Activated CD8-positive, alpha-beta T cell treated with anti-CD3 and anti-CD28 coated beads for 36 hours (primary cell): ENCODE measurements at places on chromosomes 2 and 18. TPM values are rescaled to one million over a fixed set of nuclear protein-coding genes. Genes with fewer than 3 reads are reported as not detected.

GRHL1 gene
- total RNA-seq: 0.25 TPM

HRH4 gene
- total RNA-seq: not detected

DSG4 gene
- not detected for total RNA-seq

CD8B2 gene
- 4.5 TPM for total RNA-seq

PJVK gene
- 3.2 TPM for total RNA-seq

GGCX gene
- 16.7 TPM for total RNA-seq

ZNF892 gene
- total RNA-seq: 2.9 TPM

DUSP19 gene
- total RNA-seq: 2.1 TPM

COL6A3 gene
- 4.1 TPM for total RNA-seq

MC2R gene
- not detected for total RNA-seq

MOCOS gene
- 0.18 TPM for total RNA-seq

MOGAT1 gene
- total RNA-seq: not detected

SERPINB3 gene
- not detected for total RNA-seq

ANTXR1 gene
- 0.05 TPM for total RNA-seq

EVA1A gene
- 0.43 TPM for total RNA-seq

ABCG8 gene
- not detected for total RNA-seq

SPC25 gene
- 32.0 TPM for total RNA-seq

DNAH6 gene
- total RNA-seq: 0.90 TPM

RGPD3 gene
- total RNA-seq: 0.34 TPM

RNU2-63P gene
- total RNA-seq: 7.6 TPM

NEB gene
- 0.34 TPM for total RNA-seq

SMIM21 gene
- total RNA-seq: not detected

MARS2 gene
- 16.7 TPM for total RNA-seq

MAL gene
- total RNA-seq: 54.0 TPM

PLA2R1 gene
- not detected for total RNA-seq

RETREG2 gene
- total RNA-seq: 63.8 TPM

MALL gene
- total RNA-seq: not detected

TMEM247 gene
- total RNA-seq: not detected

PLEKHH2 gene
- 0.43 TPM for total RNA-seq

FN1 gene
- total RNA-seq: not detected

NBAS gene
- 41.9 TPM for total RNA-seq

CHRNA1 gene
- total RNA-seq: not detected

POMC gene
- 5.5 TPM for total RNA-seq

GAL3ST2 gene
- 0.95 TPM for total RNA-seq

CTAGE1 gene
- not detected for total RNA-seq

FAM228B gene
- total RNA-seq: 5.7 TPM

LTBP1 gene
- 0.18 TPM for total RNA-seq

LOXL3 gene
- 0.60 TPM for total RNA-seq

OTOS gene
- total RNA-seq: not detected

KIF5C gene
- total RNA-seq: 10.2 TPM

CCDC141 gene
- total RNA-seq: 7.8 TPM

CPO gene
- total RNA-seq: not detected

SMCHD1 gene
- total RNA-seq: 97.4 TPM

CMPK2 gene
- 3.2 TPM for total RNA-seq

SLC4A5 gene
- 2.0 TPM for total RNA-seq

SLC5A7 gene
- total RNA-seq: not detected

STAT4 gene
- 72.2 TPM for total RNA-seq

APLF gene
- total RNA-seq: 2.9 TPM

CACNB4 gene
- total RNA-seq: 0.34 TPM

NT5DC4 gene
- not detected for total RNA-seq

IGFBP2 gene
- 123 TPM for total RNA-seq

MERTK gene
- total RNA-seq: 0.70 TPM

C2orf80 gene
- total RNA-seq: not detected

HOXD4 gene
- not detected for total RNA-seq

MATN3 gene
- total RNA-seq: not detected

MROH2A gene
- total RNA-seq: not detected

B3GNT7 gene
- 0.29 TPM for total RNA-seq

SERPINB11 gene
- not detected for total RNA-seq
